T47D (cell line): ENCODE measurements at places on chromosomes 11 and 22.

DNA sequence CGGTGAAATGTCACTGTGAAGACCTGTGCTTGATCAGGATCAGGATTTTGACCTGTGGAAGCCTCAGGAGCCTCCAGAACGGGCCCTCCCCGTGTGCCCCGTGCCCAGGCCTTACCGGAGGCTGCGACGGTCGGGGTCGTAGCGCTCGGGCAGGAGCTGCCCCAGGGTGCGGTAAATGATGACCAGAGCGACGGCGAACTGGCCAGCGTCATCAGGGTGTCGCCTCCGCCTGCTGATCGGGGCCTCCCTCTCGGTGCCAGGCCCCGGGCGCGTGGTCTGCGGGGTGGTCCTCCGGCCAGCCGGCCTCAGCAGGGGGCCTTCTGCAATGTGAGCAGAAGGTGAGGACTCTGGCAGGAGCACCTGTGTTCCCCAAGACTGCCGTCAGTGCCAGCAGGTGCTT is 46.2 kb downstream of the TRMU start:
- no peak for DNase-seq

- peak; percentile 78 for DNase-seq
Observed at GRCh38 chr11:64305691-64306562, 603 bp downstream of the ESRRA start.

- no peak for DNase-seq
Observed at GRCh38 chr22:49361164-49361563, 466.5 kb downstream of the BRD1 start.

GRCh38 chr22:40716116-40716515 is 36.8 kb downstream of the MCHR1 start:
- DNase-seq = no peak

DNA sequence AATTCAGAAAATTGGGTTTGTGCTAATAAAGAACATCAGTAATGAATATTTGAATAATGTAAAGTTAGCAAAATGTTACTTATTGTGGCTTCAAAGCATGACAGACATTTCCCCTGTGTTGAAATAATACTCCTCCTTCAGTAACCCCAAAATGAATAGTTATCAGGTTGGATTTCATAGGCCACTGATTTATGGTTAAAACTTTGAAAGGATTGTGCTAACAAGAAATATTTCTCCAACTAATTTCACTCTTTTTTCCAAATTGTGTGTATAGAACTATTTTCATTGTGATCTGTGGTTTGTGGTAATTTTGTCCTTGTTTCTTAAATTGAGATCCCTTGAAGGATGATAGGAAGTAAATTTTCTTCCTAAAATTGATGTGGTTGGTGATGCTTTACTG is 7.9 kb downstream of the DDX10 start:
- no peak for DNase-seq
